Activated CD4-positive, alpha-beta T cell treated with anti-CD3 and anti-CD28 coated beads for 36 hours (primary cell): ENCODE measurements at places on chromosomes 2 and 18. TPM values are rescaled to one million over a fixed set of nuclear protein-coding genes. Genes with fewer than 3 reads are reported as not detected.

DNA sequence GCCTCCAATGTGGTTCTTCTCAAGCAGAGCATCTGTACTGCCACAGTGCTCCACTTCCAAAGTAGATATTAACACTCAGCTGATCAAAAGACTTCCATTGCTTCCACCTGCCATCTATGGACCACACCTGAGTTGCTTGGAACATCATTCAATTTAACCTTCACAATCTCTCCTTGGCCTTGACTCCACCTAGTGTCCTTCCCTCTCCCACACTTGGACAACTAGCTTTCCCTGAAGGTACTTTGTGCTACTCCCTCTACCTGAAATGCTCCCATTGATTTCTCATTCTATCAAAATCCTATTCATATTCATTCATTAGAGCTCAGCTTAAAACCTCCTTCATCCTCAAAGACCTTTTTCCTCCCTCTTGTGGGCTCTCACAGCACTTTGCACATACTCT, 48.7 kb downstream of the SOWAHC start:
- no peak for DNase-seq

CCDC102B gene
- 1.8 TPM for total RNA-seq

DNA sequence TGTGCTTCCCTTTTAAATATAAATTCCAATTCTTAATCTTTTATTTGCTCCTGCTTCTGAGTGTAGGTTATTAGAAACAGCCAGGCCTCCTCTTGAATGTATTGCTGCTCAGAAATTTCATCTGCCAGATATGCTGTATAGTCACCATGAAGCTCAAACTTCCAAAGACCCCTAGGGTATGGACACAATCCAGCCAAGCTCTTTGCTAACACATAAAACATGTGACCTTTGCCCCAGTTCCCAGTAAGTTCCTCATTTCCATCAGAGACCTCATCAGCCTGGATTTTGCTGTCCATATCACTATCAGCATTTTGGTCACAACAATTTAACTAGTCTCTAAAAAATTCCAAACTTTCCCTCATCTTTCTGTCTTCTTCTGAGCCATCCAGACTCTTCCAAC, 75.2 kb downstream of the MAP2 start:
- DNase-seq, result no peak

GRCh38 chr2:107380912-107381311, 445.8 kb upstream of the RGPD4 start:
- no peak for DNase-seq

DNA sequence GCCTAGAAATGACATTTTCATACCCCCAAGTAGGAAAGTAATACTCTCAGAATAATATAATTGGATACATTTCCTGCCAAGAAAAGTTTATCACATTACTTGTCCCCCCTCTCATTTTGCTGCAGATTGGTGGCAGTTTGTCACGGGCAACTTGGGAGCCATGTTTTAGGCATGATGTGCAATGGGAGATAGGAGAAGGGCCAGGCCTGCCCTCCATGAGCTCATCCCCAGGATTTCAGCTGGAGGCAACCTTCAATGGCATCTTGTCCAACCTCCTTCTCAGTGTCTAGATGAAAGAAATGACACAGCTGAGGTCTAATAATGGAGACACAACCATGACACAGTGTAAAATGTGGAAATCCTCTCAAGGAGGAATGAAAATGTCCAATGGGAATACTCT, 11.4 kb upstream of the RAB31 start:
- no peak for DNase-seq

- DNase-seq, result no peak
These were observed 20.1 kb upstream of the NEB start for GRCh38 chr2:151754253-151754897.

DNA sequence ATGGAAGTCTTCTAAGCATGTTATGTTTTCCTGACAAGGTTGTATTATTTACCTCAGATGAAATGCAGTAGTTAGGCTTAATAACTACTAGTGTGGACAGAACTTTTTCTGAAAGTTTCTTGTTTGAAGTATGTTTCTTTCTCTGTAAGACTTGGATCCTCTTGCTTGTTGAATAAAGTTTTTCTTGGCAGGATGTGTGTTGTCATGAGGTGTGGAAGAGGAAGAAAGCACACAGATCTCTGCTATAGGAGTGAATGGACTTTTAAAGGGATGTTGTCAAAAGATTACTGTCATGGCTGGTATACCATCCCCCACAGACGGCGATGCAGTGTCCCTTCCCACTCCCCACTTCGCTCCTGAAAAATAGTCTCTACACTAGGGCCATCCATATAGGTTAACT, 2.6 kb downstream of the CAB39 start:
- DNase-seq, result no peak

- DNase-seq, result no peak
These were observed 27.9 kb downstream of the PDIA6 start for GRCh38 chr2:10784719-10785118.

DNA sequence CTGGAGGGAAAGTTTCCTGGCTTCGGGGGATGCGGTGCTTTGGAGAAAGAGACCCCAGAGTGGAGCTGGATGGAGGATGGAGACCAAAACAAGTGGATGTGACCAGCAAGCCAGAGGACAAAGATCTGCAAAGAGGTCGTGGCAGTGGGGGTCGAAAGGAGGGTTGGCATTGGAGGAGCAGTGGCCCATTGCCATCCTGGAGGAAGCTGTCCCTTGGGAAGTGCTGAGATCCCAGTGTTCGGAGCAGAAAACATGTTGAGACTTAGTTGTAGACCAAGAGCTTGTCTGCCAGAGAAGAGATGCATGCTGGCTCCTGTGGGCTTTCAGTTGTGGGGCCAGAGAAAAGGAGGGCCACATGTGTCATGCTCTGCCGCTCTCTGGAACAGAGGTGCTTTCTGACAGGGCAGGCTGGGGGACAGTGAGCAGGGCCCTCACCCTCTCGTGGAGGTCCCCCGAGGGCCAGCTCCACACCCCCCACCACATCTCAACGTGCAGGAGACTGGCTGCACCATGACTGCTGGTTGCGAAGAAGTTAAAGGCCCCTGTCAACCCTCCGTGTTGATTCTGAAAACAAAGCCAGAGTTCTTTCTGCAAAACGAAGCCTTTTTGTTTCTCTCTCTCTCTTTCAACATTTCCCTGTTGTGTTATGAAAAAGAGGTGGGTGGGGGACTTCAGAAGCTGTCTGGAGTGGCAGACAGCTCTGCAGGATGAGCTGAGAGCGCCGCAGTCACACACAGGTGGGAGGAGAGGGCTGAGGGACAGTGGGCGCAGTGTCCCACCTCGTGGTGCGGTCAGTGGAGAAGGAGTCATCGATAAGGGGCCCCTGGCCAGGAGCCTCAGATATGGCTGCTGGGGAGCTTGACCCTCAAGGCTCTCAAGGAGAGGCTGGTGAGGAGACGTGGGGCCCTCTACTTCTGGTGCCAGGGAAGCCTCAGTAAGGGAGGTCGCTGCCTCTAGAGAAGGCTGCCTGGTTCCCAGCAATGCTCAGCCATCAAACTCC, 77.6 kb upstream of the BCL2L11 start:
- peak; percentile 57 for DNase-seq

ICOS gene
- total RNA-seq, result 161 TPM

DNA sequence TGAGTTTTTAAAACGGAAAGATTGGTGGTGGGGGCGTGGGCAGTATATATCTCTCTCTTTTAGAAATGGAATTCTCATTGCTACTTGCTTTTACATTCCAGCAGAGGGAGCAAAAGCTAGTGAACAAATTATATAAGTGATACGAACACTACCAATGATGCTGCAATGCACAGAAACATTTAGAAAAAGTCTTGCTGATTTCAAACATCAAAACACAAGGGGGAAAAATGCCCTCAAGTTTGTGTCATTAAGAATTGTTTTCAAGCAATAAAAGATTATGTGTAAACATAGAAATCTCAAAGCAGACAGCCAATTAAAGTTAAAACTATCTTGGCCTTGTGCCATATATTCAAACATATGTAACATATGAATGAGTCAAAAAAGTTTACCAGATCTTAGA, 296.3 kb upstream of the KCNJ3 start:
- DNase-seq, result no peak

FLACC1 gene
- total RNA-seq, result 0.48 TPM

ASB1 gene
- total RNA-seq, result 31.7 TPM
